ENCODE measurements at places on chromosomes 2 and 18.

DNA sequence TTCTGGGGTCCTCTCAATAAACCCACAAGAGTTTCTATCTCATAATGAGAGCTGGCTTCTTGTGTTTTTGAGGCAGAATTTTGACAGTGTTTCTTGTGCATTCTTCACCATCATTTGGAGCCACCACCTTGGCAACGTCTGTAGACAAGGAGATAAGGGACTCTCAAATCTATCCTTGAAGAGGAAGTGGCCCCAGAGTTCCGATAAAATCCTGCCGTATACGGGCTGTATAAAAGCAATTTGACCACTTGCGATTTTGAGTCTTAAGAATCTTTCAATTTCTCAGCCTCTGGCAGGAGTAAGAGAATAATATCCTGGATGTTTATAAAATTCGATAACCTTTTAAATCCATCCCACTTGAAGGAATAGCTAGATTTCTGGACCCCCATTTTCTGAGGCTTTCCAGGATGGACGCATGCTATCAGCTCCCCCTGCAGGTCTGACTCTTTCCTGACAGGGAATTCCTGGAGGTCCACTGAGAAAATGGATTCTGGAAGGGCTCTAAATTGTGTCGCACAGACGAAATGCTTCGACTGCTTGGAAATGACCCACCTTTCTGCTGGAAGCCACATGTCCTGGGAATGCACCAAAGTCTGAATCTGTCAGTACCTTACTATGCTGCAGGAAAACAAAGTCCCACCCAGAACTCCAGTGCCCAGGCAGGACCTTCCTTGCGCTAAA is 54.1 kb downstream of the E2F6 start:
- peak; percentile 55 for DNase-seq

- DNase-seq, result no peak
Measured at GRCh38 chr2:29797916-29798315, 123.5 kb downstream of the ALK start.

DNA sequence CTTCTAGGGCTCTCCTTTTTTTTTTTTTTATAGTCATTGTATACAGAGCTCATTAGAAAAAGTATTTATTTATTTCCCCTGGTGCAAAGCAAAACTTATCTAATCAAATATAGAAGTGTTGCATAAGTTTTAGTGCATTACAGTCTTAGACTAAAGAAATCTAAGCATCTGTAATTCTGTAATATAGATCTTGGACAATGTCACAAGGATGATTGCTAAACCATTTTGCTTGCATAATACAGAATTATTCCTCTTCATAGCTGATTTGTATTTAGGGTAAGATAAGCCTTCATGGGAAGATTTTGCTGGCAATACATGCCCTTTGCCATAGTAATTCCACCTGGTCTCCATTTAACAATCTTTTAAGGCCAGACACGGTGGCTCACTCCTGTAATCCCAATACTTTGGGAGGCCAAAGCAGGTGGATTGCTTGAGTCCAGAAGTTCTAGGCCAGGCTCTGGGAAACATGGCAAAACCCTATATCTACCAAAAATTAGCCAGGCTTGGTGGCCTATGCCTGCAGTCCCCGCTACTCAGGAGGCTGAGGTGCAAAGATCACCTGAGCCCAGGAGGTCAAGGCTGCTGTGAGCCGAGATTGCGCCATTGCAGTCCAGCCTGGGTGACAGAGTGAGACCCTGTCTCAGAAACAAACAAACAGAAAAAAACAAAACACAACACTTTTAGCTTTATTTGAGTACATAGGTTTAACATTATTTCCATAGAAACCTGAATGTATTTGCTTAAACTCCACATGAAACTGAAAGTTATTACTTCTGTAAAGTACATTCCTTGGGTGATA is 2.2 kb upstream of the ACADL start:
- no peak for DNase-seq

DNA sequence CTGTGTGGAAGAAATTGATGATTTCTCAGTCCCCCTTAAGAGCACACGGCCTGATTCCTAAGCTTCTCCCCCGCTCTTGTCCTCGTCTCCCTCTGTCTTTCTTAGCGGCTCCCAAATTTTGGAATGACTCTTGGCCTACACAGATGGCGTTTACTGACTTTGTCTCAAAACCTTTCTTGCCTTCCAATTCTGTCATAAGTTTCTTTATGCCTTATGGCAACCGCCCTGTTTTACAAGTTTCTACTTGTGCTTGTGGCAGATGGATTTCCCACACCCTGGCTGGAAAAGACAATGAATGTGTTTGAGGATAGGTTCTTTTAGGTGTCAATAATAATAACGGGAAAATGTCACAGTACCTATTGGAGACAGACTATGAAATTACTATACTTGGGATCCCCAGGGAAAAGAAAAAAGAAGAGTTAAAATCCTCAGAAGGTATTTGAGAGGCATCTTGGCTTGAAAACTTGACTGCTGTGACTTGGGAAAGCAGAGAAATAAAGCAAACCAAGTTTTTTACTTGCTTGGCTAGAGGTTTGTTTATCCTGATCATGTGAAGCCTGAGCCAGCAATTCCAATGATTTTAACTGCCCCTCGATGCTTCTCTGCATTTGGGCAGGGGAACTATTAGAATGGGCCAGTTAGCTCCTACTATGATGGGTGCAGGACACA is 276.4 kb downstream of the HRH4 start:
- no peak for DNase-seq

- no peak for DNase-seq
Measured at GRCh38 chr18:63187791-63188460, 131.6 kb downstream of the BCL2 start.

DNA sequence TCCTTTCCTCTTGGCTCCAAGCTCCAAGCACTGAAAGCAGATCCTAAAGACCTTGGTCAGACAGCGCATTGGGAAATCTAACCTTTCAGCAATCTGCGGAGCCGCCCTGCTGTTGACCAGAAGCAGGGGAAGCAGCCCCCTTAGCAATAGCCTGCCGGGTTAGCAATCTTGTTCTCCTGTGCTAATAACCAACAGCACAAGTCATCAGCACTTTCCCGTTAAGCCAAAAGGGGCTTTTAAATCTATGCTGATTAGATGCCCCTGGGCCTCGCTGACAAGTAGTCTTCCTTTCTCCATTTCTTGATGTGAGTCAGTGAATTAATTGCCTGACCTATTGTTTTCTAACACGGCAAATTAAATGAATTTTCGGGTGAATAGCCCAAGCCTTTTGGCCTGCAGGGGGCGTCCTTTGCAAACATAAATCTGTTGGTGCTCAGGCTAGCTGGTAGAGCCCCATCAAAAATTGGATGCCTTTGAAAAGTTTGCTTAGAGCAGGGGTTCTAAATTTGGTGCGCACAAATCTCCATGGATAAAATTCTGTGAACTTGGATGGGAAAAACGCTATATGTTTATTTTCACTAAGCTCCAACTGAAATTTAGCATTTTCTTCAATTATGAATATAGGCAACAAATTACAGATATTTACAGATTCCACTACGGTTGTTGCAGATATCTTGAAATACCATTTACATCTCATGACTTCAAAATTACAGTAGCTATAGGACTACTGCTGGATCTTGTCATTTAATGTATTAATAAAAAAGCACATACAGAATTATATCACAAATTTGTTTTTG is 24.6 kb downstream of the MAIP1 start:
- peak; percentile 89 for DNase-seq

Measured in mucosa of gallbladder (tissue), 1 donor.